ENCODE measurements at places on chromosomes 3 and 15.

- no peak for DNase-seq
Measured at GRCh38 chr3:24278543-24278942, 216.1 kb downstream of the THRB start.

DNA sequence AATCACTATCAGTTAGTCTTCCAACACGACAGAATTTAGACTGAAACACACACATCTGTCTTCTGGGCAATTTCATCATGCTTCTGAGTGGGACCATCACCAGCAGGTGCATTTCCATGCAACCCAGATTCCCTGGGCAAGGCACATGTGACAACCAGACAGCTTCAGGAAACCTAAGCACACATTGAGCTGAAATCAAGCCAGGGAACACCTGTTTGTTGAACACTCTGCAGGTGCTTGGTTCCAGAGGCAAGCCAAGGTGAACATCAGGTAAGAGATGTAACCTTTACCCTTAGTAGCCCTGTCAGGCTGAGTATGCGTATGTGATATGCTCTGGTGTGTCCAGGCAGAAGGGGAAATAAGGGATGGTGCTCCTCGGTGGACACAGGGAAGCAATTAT is 3.3 kb upstream of the PSMD2 start:
- no peak for DNase-seq

- DNase-seq = no peak
Measured at GRCh38 chr3:90055666-90056065, 948.2 kb downstream of the EPHA3 start.

DNA sequence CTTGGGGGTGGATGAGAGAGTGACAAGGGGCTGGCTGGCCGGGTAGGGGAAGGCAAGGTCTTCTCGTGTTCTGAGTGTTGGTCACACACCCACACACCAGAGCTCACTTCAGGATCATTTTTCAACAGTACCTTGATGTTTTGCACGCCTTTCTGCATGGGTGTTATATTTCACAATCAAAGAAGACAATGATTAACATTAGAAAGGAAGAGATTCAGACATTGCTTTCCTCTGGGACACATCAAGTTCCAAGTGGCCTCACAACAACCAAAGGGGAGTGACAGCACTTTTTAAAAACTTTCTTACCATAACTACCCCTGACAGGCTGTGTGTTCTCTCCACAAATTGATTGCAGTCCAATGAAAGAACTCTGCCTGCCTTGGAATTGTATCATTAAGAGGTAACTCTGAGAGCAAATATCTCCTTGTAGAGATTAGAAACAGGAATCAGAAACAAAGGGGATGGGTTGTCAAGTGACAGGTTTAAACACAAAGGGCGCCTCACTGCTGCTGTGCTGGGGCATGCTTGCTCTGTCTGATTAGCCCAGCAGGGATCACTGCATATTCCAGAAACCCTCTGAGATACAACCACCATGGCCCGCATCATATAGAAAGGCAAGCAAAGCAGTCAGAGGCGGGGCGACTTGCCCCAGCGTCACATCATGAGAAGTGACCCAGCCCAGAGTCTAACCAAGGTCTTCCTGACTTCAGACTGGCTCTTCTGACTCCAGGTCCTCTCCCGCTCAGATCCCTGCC is 230.8 kb downstream of the FEZF2 start:
- DNase-seq = no peak

DNA sequence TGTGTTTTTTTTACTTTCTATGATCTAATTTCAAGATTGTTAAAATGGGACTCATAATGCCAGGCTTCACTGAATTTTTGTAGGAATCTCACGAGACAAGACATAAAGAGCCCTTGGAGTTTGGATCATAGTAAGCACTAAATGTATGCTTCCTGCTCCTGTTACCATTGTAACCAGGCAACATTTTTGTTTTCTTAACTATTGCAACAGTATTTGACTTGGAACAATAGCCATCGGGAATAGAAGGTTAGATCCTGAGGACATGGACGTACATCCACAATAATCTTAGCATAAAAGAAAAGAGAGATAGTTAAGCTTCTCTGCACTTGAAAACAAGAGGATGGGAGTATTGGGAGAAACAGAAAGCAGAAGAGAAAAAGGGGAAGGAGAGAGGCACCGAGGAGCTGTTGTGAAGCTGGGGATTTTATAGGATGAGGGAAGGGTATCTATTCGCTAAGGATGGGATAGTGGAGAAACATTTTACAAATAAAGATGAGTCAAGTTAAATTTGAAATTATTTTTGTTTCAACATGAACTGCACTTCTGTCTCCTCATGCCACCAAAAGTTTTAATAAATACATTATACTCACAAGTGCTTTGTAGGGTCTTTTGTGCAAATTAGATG is 131.4 kb downstream of the TMCO5A start:
- DNase-seq = no peak

DNA sequence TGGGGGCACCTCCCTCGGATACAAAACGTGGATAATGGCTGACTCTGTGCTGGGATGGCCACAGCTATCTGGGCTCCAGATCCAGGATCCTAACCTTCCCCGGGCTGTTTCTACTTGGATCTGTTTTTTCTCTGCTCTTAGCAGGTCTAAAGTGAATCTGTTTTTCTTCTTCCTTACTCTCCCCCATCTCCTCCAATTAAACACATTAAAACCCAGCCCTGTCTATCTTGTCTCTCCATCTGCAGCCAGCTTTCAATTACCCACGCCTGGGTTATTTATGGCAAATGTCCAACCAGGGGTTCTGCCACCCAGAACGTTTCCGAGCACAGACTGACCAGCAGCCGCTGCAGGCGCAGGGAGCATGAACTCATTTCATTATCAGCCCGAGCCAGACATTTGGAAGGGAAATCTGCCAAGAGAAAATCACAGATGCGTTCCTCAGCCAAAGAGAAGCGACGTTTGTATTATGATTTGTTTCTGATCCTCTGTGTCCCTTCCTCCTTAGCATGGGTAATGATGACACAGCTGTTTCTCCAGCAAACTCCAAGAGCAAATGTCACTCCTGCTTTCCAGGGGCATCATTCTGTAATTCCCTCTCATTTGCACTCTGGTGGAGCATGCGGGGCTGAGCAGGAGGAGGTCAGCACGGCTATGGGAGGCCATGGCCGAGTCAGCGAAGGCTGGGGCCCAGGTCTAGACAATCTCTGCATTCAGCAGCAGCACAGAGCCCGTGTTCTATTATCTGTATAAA is 42.0 kb downstream of the UMPS start:
- no peak for DNase-seq

DNA sequence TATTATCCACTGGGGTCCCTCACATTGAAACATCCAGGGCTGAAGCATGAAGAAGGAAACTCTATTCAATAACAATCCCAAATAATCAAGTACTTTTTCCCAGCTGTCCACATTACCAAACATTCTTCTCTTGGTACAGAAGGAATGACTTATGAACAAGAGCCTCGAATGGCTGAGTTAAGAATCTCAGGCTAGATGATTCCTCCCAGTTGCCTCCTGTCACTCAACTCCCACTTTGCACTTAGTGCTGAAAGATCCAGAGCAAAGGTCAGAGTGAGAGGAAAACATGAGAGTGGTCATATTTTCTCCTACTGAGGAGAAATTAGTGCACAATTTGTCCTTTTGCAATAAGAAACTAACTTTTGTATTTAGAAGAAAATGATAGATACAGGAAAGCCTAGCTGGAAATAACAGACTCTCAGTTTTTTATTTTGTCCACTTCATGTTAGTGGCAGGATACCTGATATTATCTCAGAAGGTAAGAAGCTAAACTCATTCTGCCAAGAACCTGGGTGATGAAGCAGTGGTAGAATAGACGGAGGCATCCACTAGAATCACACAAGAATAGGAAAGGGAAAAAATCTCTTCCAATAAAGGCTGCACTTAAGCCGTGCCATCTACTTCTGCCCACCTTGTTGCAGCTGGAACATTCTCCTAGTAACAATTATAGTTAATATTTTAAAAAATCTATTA is 46.2 kb downstream of the GADL1 start:
- no peak for DNase-seq

DNA sequence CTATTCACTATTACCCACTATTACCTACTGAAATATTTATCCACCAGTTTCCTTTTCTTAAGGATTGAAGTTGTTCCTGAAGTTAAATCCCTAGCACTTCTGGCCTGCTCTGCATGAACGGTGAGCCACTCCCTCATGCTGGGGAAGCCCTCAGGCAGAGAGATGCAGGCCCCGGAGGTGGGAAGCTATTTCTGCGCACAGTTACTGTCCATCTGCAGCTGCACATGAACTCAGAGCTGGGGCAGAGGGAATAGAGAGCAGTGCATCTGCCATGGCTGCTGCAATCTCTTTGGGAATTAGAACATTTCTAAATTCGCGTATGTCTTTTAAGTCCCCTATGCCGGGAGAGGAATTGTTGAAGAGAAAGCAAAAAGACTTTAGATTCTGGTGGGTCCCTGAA is 6.3 kb upstream of the GALNT15 start:
- no peak for DNase-seq

- DNase-seq = no peak
Measured at GRCh38 chr15:36062357-36062756, 516.4 kb upstream of the DPH6 start.

Data from stimulated activated naive CD8-positive, alpha-beta T cell treated with anti-CD3 and anti-CD28 coated beads, Interleukin-15, Interleukin-2, amounts not matched to agents 100 U/mL and 50 U/mL, for 24 hours (primary cell).